Neural crest cell (in vitro differentiated cells): ENCODE measurements at places on chromosomes 7 and 10. TPM values are rescaled to one million over a fixed set of nuclear protein-coding genes. Genes with fewer than 3 reads are reported as not detected.

The NPS gene
- not detected in 2 replicates for total RNA-seq

The BRAF gene
- total RNA-seq: 27.7 and 35.6 TPM in 2 replicates

The BAMBI gene
- total RNA-seq: 4.8 and 5.5 TPM in 2 replicates

DNA sequence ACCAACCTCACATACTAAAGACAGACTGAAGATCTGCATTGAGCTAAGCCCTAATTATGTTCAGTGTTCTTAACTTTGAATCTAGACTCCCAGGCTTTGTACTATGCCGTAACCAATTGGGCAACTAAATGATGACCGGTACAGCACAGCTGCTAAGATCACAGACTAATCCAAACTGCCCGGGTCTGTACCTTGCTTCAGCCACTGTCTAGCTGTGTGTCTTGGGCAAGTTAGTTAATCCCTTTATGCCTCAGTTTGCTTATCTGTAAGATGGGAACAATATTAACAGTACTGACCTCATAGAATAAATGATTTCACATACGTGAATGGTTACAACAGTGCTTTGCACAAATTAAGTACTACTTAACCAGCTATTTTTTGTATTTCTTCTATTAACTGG is 205.8 kb upstream of the NFE2L3 start:
- DNase-seq: no peak
- H3K4me1 ChIP-seq: peaks cover 27% of the 10 kb centered on the region
- no peak overlapping the region for H3K27ac ChIP-seq
- H3K36me3 ChIP-seq: no peaks in the 10 kb centered on the region
- H3K27me3 ChIP-seq: peaks cover 23% of the 10 kb centered on the region
- H3K4me3 ChIP-seq: no peak overlapping the region

DNA sequence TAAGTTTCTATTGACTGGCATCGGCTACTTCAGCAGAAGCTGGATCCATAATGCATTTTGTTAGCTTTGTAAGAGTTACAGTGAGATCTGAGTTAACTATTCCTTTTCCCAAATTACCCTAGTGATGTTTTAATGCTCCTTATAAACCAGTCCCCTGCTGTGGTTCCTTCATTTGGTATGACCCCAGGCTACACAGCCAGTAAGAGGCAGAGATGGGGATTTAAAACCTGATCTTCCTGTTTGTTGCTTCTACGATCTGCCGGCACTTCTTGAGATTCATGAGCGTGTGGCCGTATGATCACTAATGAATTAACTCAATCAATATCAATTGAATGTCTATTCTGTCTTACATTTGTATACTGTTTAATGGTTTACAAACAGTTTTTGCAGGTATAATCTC is 86.1 kb downstream of the CACNB2 start:
- no peak overlapping the region for H3K4me3 ChIP-seq
- DNase-seq: no peak
- H3K4me1 ChIP-seq: no peaks in the 10 kb centered on the region
- H3K36me3 ChIP-seq: no peaks in the 10 kb centered on the region
- no peak overlapping the region for H3K27ac ChIP-seq
- H3K27me3 ChIP-seq: peaks cover 7% of the 10 kb centered on the region
